CD4-positive, alpha-beta T cell (primary cell): ENCODE measurements at places on chromosomes 7 and 10.

DNA sequence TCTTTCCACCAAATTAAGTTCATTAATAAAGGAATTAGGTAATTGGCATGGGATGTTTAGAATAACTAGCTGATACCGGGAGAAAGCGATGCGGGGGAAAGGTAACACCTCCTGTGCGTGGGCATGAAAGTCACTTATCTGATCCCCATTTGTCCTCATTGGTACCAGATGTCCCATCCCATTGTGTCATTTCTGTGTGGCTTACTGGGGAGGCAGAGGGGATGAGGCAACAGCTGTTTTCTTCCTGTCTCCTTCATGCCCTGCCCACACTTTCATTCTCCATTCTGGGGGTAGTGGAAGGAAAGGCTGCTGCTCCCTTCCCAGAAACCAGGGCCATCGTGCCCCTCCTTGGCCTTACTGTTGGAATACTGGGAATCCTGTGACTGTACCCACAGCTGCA lies 27.1 kb downstream of the EEPD1 start:
- no peak for DNase-seq

DNA sequence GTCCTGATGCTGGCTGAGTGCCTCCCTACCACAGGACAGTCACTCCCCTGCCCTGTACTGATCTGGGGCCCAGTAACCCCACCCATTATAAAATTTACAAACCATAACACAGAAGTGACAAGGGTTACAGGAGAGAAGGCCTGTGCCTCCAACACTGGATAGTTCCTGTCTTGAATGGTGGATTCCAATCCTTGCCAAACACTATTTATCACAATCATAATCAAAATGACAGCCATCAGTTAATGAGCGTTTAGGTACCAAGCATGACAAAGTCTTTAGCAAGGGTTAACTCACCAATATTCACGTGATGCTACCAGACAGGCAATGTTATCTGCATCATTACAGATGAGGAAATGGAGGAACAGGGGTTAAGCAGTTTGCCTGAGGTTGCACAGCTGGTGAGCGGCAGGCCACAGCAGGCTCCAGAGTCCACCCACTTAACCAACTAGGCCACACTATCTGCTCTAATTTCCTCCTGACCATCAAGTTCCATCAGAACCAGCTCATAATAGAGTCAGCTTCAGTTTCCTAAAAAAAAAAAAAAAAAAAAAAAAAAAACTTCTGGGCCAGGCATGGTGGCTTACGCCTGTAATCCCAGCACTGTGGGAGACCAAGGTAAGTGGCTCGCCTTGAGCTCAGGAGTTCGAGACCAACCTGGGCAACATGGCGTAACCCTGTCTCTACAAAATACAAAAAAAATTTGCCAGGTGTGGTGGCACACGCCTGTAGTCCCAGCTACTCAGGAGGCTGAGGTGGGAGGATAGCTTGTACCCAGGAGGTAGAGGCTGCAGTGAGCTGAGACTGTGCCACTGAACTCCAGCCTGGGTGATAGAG lies 14.2 kb downstream of the PDLIM1 start:
- no peak for DNase-seq

- no peak for DNase-seq
These were observed 26.9 kb downstream of the HIP1 start for GRCh38 chr7:75711656-75712514.

- DNase-seq, result peak; percentile 51
These were observed 515 bp downstream of the RALA start for GRCh38 chr7:39623732-39624441.

DNA sequence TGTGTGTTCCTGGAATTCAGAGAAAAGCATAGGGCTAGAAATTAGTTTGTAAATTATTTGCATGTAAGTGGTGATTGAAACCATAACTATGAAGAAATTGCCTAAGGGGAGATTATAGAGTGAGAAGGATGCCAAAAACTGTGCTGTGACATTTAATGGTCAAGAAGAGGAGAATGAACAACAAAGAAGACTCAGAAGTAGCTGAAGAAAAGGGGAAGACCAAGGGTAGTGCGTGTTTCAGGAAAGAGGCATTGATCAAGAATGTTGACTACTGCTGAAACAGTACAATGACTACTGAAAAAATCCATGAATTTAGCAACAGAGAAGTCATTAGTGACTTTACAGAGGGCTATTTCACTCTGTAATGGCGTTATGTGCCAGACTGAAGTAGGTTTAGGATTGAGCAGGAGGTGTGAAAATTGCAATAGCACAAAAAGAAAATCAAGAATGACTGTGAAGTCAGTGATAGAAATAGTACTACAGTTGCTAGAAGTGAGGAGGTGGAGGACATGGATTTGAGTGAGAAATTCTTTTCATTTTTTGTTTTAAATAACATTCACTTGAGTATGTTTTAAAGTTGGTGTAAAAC lies 28.9 kb upstream of the SAMD9L start:
- DNase-seq, result no peak

GRCh38 chr10:35792291-35792690 lies 150.2 kb upstream of the FZD8 start:
- DNase-seq, result no peak

DNA sequence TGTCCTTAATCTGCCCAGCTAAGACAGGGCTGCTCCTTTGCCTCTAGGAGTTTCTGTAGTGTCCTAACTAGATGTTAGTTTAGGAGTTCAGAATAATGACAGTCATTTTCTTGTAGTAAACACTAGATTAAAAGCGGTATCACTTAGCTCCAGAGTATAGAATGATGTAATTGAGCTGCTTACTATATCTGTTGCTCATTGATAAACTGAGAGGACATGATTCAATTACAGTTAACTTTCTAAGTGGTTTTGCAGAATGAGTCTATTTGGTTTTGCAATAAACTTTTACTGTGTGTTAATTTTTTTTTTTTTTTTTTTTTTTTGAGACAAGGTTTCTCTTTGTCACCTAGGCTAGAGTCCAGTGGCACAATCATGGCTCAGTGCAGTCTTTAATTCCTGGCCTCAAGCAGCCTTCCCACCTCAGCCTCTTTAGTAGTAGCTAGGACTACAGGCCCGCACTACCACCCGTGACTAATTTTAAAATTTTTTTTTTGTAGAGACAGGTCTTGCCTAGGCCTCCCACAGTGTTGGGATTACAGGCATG lies 1.8 kb downstream of the STMP1 start:
- DNase-seq, result no peak

- no peak for DNase-seq
These were observed 7.9 kb downstream of the COBL start for GRCh38 chr7:51308696-51309095.

- no peak for DNase-seq
These were observed 1.3 kb upstream of the ITPRIP start for GRCh38 chr10:104339469-104340110.

- DNase-seq, result no peak
These were observed 39.9 kb downstream of the OGDH start for GRCh38 chr7:44646176-44646920.

DNA sequence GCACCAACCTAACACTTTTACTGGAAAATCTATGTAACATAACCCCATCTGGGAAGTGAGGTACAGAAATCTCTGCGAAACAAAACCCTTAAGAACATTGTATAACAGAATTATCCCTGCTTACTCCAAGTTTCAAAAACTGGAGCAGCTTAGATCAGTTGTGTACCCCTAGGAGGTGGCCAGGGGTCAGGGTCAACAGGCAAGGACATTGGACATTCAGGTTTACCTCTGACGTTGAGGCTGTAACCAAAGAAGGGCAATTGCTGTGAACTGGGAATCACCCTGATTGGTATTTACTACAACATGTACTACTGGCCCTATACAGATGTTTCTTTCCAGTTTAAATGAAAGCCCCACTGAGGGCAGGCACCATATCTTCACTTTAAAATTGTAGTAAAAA lies 13.1 kb downstream of the SFXN3 start:
- no peak for DNase-seq

DNA sequence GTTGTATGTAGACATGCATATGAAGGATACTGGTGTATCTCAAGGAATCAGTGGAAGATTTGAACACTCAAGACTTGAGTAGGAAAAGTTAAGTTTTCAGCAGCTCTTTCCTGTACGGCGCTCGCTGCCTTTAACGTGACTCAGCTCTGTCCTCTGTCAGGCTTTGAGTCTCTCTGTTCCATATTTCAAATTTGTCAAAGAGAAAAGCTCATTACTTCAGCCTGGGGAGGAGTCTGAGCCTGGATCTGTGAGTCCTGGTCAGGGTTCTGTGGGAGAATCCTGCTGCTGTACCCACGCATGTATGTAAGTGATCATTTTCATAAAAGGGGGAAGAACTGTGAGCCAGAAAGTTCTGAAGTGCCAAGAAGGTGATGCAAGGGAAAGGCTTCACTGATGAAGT lies 13.8 kb upstream of the MPP7 start:
- DNase-seq, result no peak
